ENCODE measurements at places on chromosomes 13 and 19.

DNA sequence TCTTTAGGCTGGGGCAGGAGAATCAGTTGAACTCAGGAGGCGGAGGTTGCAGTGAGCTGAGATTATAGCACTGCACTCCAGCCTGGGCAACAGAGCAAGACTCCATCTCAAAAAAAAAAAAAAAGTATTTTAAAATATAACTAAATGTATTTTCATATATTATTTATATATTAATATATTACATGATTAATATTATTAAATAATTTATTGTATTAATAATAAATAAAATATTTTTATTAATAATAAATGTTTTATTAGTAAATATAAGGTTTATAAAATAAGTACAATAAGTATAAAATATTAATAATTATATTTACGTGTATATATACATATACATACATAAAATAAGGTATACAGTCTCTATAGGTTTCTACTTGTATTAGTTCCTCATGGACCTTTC is 56.8 kb downstream of the SKA3 start:
- no peak for DNase-seq

DNA sequence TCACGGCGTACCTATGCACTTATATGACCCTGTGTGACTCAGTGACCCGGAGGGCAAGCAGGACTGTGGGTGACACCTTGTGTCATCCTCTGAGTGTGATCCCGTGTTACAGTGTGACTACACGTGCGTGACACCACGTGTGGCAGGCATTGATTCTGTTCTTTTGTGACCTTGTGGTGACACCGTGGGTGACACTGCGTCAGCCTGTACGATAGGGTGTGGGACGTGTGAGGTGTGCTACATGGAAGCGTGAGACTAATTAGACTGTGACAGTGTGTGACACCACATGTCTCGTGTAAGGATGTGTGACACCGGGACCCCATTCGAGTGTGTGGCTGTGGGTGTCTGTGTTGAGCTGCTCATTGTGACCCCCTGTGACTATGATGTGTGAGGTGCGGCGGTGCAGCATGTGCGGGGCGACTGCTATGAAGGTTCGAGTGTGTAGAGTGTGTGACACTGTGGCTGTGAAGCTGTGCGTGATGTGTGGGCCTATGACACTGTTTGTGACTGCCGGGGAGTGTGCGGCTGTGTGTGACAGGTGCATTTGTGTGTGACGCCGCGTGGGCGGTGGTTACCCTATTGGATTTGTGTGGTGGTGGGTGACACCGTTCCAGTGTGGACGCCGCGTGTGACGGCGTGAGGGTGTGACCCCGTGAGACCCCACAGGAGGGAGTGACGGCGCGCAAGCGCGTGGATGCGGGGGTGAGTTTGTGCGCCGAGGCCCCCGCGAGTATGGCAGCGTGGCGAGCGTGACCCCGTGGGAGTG is 399 bp upstream of the SPTBN4 start:
- DNase-seq, result no peak

DNA sequence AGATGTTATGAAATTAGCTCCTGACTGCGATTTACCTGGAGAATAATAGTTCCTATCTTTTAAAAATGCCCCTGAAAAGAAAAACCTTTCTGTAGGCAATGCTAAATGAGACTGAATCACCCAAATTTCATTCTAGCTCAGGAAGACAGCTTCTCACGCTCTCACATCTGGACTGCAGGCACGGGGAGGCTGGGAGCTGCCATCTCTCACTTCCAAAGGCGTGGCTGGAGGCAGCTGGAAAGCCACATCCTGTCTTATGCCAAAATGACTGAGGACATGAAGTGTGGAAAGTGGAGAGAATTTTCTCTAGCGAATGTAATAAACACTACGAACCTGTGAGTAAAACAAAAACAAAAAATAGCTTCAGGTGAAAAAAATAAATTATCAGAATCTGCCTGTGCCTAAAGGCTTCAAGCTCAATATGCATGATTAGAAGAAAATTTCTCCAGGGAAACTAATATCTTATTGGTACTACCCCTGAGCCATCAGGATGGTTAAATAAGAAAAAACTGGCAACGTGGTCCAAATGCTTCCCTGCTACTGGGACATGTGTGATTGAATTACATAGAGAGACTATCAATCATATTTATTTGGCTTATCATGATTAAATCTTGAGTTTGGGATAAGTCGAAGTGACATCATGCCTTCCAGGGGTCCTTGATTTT is 58.1 kb upstream of the UBL3 start:
- DNase-seq, result no peak

DNA sequence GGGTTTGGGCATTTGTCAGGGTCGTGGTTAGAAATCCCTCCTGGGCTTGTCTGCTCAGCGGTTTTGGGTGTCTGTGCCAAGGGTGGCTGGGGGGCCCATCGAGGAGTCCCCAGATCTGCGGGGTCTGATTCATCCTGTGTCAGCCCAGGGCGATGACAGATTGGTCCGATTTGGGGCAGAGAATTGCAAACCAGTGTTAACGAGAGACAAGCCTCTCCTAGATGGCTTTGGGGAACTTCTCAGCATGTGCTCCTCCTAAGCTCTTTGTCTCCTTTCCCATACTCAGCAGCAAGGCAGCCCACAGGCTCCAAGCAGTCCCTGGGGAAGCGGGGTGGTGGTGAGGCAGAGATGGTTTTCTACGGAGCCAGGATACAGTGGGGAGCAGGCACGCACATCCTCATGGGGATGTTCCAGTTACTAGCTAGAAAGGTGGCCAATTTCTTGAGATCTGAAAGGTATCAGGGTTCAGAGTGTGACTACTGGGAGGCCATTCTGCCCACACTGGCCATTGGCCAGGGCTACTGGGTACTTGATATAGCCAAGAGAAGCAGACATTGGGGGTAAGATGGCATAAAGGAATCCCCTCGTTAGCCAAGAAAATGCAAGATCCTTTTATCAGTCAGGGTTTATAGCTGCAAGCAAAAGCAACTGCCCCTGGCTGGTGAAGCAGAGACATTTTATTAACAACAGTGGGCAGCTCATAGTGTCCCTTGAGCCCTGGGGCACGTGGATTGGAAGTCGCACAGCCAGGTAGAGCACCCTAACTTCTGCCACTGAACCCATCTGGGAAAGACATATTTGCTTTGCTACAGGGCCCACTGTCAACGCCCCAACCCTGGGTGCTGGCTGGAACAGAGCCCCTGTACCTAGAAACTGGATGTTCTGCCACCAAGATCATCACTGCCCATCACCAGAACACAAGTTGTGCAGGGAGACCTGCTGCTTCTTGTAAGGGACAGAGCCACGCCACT is 63.6 kb downstream of the RGCC start:
- no peak for DNase-seq

GRCh38 chr19:19645233-19645870 is 1.9 kb upstream of the GMIP start:
- DNase-seq, result no peak

GRCh38 chr19:33259539-33259938 is 33.9 kb upstream of the SLC7A10 start:
- no peak for DNase-seq

DNA sequence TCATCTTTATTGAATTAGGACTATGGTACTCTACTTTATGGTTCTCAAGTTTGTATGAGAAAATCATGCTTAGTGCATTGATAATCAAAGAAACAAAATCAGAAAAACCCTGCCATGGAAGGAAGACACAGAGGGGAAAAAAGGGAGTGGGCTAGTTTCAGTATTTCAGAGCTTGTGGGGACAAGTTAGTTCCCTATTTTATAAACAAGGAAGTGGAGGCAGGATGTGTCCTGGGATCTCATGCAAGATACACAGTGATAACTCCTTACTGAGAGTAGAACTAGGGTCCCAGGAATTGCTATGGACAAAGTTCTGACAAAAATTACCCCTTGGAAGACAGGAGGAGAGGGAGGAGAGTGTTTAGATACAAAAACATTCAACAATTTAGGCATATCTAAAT is 1277.3 kb downstream of the UQCRFS1 start:
- no peak for DNase-seq

- DNase-seq, result no peak
Observed at GRCh38 chr13:20654156-20654555, 49.3 kb upstream of the IL17D start.

- DNase-seq, result no peak
Observed at GRCh38 chr19:3360421-3361383, 5.7 kb upstream of the NFIC start.

GRCh38 chr19:35767288-35768081 is 7.9 kb upstream of the ARHGAP33 start:
- DNase-seq, result peak; percentile 70

GRCh38 chr19:33094436-33095067 is 13.6 kb downstream of the GPATCH1 start:
- DNase-seq, result no peak

DNA sequence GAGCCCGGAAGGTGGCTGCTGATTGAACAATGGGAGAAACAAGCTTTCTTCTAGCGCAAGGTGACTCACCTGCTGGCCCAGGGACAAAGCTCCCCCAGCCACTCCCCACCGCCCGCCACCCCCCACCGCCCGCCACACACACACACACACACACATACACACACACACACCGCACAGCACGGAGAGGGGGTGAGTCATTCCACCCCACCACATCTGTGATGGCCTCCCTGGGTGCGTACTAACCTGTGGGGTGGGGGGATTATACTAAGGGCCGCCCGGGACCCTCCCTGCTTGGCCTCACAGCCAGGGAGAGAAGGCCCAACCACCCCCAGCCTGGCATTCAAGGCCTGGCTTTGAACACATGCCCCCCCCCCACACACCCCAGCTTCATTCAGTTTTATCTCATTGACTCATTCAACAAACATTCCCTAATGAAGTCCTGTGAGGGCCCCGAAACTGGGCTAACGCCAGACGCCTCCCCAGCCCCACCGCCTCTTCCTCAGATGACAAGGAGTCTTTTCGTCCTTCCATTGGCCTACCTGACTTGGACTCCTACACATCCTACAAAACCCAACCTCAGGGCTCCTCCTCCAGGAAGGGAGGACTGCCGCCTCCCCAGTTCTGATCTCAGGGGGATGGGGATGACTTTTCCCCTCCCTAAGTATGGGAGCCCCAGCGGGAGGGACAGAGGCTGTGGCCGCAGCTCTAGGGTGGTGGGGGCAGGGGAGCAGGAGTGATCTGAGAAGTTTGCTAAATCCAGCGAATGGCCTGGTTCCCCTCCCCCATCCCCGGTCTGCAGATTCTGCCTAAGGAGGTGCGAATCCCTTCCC is 5.8 kb upstream of the ONECUT3 start:
- DNase-seq, result no peak

DNA sequence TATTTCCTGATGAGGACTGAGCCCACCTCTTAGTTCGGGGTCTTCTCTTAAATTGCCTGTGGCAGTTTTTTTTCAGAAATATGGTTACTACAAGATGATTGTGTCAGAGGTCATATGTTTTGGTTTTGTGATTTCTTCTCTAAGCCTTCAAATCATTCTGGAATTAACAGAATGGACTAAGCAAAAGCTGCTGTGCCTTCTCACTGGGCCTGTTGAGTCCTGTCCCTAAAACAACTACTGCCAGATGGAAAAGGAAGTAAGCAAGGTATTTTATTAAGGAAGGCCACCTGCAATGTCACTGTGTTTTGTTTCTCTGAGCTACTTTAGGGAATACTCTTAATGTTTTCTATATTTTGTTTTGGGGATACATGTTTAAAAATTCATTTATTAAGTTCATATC is 470.8 kb downstream of the PCDH20 start:
- no peak for DNase-seq

DNA sequence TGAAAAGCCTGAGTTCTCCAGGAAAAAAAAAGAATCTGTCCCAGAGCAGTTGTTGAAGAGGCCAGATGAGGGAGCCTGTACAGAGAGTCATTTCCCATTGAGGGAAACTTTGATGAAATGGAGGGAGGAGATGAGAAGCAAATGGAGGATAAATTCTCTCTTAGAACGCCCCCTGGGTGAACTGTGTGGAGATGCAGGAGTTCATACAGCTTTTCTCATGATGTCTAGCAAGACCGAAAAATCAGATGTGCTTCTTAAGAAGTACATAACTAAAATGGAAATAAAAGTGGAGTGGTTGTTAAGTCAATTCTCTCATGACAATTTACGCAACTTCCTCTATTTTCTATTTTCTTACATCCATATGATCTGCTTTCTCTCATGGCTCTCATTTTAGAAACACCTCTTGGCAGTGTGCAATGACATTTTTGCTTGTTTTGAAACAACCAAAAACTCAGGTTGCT is 1263.1 kb downstream of the PCDH9 start:
- DNase-seq, result peak; percentile 50

GRCh38 chr13:22757530-22758120 is 423.2 kb upstream of the SGCG start:
- DNase-seq, result no peak

GRCh38 chr13:113096745-113097305 is 8.8 kb upstream of the F7 start:
- DNase-seq, result peak; percentile 52

GRCh38 chr19:37594982-37595382 is 306 bp downstream of the ZNF540 start:
- no peak for DNase-seq

DNA sequence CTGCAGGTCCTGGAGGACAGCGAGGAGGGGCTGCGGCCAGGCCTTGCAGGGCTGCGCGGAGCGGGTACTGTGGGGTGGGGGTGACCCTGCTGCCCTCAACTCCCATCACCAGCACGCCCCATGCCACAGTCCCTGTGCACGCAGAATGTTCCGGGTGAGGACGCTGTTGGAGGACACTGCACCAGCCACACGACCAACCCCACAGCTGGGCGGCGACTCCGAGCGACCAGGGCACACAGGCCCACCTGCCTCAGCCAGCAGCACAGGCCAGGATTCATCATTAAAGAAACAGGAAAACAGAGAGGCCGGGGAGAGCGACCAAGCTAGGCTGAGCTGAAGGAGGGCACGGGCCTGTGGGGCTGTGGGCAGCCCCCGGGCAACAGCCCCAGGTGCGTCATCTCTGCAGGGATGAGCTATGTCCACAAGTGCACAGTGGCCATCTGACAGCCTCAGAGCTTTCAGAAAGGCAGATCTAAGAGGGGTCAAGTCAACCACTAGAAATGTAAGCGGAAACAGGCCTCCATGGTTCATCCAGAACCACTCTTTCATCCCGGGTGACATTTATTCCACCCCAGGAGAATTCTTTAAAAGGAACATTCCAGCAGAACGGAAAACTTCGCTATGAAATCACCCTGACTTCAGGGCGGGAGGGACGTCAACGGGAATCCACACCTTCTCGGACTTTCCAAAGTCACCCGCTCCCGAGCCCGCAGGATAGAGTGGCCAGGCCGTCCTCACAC is 1.5 kb downstream of the GAS6 start:
- DNase-seq, result peak; percentile 37

DNA sequence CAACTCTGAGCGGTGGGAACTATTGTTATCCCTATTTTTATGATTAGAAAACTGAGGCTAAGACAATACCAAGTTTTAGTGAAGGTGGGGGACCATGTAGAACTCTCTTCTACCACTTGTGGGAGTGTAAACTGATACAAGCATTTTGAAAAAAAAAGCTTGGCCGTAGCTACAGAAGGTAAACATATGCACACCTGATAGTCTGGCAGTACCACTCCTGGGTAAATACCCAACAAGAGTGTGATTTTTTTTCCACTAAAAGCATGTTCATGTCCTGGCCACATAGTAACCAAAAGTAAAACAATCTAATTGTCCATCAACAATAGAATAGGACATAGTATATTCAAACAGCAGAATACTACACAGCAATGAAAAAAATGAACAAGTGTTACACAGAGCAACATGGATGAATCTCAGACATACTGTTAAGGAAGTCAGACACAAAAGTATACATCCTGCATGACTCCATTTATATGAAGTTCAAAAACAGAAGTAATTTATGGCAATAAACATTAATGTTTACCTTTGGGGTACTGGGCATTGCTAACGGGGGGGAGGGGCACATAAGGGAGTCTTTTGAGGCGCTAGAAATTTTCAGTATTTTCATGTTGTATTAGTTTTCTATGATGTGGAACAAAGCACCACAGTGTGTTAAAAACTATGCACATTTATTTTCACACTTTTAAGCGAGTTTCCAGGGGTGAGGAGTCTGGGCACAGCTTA is 6.4 kb upstream of the SPATA13 start:
- DNase-seq, result no peak

GRCh38 chr19:46606681-46607447 is 5.7 kb downstream of the CALM3 start:
- DNase-seq, result no peak
